ENCODE measurements at places on chromosomes 3 and 15.

GRCh38 chr3:129605203-129605921 is 1.1 kb downstream of the PLXND1 start:
- peak; percentile 34 for DNase-seq

GRCh38 chr3:188397766-188398705 is 244.1 kb downstream of the LPP start:
- DNase-seq, result no peak

GRCh38 chr3:47429476-47430270 is 46.1 kb downstream of the SCAP start:
- no peak for DNase-seq

GRCh38 chr3:140842984-140843649 is 98.5 kb upstream of the SLC25A36 start:
- DNase-seq, result no peak

DNA sequence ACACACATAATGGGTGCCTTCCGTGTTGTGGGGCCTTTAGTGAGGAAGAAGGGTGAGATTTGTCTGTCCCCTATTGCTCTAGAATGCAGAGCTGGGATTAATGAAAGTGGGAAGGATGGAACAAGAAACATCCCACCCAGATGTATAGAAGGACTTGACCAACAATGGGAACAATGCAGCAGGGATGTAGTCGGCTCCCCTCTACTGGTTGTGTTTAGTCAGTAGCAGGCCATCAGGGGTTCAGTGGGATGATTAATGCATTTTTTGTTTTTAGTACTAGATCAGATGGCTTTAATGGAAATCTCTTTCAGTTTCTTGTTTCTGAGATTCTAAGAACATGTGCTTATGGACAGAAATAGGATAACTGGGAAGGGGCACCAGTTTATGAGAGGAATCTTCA is 156.0 kb upstream of the ROPN1 start:
- DNase-seq, result no peak

DNA sequence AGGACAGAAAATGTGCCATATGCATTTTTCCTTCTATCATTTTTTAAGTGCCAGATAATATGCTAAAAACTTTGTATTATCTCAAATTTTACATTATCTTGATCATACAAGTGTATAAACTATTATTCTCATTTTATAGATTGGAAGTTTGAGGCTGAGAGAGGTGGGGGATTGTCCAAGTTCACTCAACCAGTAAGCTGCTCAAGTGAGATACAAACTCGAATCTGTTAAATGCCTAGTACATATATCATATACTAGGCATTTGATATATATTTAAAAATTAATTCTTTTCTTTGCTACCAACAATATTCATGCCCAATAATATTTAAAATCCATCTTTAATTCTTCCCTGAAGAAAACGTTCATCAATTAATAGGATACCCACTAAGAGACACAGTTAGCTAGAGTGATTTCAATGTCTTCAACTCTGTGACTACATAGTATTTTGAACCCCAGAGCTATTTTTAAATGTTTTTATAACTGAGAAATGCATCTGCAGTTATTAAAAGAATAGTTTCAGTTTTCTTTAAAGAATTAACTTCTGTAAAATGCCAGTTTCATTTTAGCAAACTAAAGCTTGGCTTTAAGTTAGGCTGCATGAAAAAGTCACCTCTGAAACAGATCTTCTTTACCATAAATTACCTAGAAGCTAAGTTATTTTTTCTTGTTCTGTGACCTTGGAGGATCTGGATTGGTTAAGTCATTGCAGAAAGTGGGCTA is 40.4 kb downstream of the IQCB1 start:
- no peak for DNase-seq

DNA sequence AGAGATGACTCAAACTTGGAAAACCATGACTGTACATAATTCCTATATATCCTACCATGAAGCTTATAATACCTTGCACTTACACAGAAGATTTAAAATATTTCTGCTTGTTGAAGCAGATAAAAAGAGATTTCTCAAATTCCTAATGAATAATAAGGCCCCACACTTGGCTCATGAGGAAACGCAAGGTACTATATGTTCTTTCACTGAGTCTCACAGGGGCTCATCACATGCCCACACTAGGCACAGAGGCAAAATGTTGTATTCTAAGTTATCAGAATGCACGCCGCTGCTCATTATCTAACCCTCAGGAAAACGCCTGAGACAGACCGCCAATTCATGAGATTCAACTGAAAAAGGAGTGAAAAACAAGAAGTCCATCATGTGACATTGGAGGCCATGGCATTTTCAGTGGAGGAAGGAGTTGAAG is 5.6 kb downstream of the MYO1E start:
- DNase-seq, result no peak

- no peak for DNase-seq
Measured at GRCh38 chr15:52124270-52124880, 11.8 kb upstream of the BCL2L10 start.

- DNase-seq, result no peak
Measured at GRCh38 chr3:106714400-106714799, 662.8 kb upstream of the CCDC54 start.

GRCh38 chr3:156474560-156475389 is 80.1 kb downstream of the SSR3 start:
- no peak for DNase-seq

DNA sequence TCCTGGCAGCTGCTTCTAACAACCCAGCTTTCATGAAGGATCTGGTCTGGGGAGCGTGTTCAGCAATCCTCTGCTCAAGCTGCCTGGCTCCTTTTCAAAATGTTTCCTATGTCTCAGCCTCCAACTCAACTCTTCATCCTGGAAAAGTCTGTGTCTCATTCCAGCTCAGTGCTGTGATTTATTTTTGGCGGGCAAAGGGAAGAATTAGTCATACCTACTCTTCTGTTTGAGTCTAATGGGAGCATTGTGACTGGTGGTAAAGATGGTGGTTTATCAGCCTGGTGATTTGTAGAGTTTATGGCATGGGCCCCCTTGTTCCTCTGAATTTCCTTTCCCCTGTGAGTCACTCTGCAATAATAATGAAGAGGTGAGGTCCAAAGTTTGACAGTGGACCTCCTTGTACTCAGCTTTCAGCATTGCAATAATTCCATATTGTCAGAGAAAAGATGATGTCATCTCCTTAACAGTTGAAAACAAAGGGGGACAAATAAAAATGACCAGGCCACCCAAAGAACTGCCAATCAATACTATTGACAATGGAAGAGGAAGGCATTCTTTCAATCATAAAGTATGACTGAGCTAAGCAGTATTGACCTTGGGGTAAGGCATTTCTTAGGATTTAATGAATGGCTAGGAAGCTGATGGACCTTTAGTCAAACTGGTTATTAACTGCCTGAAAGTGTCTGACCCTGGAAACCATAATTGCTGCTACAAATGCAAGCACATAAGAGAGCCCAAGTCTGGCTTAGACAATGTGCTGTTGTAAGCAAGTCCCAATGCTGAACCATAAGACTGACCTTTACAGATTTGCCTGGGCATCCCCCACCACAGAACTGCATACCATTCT is 204.7 kb upstream of the MCTP2 start:
- no peak for DNase-seq

- DNase-seq, result no peak
Measured at GRCh38 chr15:73851689-73852088, 21.7 kb upstream of the TBC1D21 start.

DNA sequence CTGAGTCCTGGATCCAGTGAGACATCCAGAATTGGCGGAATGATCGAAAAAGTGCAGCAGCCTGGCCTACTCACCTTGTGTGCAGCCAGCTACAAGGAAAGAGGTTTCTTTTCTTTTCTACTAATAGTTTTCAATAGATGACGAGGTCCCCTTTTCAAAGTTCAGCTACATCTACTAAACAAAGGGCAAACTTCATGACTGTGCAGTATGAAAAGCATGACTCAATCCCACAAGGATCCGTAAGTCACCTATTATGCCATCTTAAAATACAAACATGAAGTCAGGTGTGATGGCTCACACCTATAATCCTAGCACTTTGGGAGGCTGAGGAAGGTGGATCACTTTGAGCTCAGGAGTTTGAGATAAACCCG is 16.7 kb downstream of the MIX23 start:
- no peak for DNase-seq

GRCh38 chr3:113714702-113715101 is 18.3 kb upstream of the USF3 start:
- DNase-seq, result no peak

GRCh38 chr3:189911001-189911400 is 209.7 kb downstream of the P3H2 start:
- DNase-seq, result no peak

GRCh38 chr3:39531665-39532064 is 64.2 kb downstream of the MOBP start:
- no peak for DNase-seq

GRCh38 chr15:38216763-38217162 is 35.9 kb upstream of the SPRED1 start:
- no peak for DNase-seq

DNA sequence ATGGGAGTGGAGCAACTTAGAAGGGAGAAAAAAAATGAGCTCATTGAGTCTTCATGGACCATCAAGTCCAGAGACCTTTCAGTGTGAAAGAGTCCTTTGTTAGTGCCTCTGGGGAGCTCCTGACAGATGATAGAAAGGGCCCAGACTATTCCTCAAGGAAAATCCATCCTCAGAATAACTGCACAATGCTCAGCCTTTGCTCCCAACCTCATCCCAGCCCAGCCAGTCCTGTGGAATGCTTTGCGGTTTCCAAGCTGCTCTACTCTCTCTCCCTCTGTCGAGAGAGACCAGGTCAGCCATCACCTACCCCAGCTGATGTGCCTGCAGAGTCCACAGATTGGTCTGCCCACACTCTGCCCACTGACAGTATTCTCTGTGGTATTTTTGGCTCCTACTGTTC is 406.2 kb downstream of the MFSD1 start:
- DNase-seq, result no peak

DNA sequence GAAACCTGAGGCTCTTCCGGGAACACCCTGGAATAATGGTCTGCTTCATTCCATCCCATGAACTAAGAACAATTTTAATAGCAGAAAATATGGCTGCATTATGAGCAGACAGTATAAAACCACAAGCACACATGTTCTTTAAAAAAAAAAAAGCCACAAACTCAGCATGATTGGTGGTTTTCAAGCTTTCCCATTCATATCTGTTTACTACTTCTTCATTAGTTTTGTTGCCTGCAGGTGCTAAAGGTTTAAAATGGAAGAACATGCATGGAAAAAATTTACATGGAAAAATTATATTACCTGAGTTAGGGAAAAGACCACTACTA is 137.9 kb upstream of the HES1 start:
- no peak for DNase-seq

DNA sequence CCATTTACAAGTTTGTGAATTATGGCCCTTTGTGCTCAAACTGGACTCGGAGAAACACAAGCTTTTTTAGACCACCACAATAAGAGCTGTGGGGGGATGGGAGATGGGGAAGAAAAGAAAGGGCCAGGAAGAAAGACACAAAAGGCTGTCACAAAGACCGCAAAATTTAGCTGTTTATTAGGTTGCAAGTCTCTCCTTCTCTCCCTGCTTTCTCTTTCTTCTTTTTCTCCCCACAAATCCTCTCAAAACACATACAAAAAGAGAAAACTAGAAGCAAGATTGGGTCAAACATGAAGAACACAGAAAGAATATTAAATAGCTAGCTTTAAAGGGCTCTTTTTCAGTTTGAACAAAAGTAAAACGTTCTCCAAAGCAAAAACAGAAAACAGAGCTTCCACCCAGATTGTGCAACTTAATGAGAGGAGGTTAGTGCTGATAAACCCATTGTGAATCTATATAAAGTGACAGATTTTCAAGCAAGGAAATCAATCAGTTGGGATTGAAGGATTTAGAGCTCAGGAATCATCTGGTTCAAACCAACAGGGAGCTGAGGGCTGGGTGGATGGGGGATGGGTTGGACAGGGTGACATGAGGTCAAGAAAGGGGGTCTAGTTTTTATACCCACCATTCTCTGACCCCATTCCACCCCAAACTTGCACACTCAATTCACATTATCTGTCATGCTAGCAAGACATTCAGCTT is 87.3 kb downstream of the DHX30 start:
- no peak for DNase-seq

DNA sequence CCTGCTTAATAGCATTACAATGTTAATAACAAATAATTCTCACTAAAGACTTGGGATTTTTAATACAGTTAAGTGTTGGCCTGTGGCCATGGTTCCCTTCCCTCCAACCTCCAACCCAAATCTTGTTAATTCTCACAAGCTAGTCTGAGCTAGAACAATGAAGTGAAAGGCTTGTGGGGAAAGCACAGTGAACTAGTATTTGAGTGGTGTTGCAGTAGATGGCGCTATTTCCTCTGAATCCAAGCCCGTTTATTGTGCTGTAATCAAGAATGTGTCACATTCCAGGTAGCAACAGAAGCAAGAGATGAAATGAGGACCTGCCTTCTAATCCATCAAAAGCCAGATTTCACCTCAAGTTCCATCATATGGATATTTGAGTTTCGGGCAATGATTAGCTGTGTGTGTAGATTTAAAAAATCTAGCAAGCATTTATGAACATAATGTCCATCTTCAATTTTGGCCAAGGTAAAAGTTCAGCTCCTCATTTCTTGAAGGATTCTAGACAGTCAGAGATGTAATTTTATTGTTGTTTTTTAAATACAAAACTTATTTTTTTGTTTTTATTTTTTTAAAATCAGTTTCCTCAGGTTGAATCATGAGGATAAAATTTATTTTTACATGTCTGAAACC is 160.7 kb downstream of the SQOR start:
- peak; percentile 76 for DNase-seq

- DNase-seq, result no peak
Measured at GRCh38 chr3:54507876-54508460, 385.6 kb downstream of the CACNA2D3 start.

GRCh38 chr15:72472992-72473610 is 1.0 kb upstream of the ARIH1 start:
- no peak for DNase-seq

DNA sequence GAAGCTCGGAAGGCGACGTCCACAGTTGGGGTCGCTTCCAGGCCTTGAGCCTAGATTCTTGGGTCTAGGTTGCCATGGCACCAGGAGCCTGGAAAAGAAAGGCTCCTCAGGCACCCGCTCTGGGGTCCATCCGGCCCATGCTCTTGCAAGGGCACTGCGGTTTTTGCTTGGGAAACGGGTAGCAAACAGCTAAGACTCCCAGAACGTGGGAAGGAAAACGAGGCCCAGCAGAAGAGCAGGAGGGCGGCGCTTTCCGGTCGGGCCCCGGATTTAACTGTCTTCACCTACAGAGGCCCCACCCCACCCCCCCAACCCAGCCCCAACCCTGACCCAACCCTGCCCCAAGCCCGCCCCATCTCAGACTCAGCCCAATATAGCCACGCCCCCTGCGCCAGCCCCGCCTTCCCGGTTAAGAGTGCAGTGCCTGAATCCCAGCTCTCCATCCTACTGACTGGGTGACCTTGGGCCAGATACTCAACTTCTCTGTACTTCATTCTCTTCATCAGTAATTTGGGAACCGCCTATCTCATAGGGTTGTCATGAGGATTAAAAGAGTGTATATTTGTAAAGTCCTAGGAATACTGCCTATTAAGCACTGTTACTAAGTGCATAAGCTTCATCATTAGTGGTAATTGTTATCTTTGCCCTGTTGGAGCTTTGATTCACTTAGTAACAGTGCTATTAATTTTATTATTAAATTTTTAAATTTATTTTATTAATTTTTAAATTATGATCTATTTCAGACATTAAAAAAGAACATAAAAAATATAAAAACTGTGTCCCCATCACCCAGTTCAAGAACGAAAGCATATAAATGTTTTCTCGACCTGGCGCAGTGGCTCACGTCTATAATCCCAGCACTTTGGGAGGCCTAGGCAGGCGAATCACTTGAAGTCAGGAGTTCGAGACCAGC is 28.4 kb upstream of the SMAD6 start:
- DNase-seq, result no peak
